ENCODE measurements at places on chromosomes 5 and 9. TPM values are rescaled to one million over a fixed set of nuclear protein-coding genes. Genes with fewer than 3 reads are reported as not detected.
A peak's percentile ranks its signal among the peaks of the same experiment; 100 is the strongest.

DNA sequence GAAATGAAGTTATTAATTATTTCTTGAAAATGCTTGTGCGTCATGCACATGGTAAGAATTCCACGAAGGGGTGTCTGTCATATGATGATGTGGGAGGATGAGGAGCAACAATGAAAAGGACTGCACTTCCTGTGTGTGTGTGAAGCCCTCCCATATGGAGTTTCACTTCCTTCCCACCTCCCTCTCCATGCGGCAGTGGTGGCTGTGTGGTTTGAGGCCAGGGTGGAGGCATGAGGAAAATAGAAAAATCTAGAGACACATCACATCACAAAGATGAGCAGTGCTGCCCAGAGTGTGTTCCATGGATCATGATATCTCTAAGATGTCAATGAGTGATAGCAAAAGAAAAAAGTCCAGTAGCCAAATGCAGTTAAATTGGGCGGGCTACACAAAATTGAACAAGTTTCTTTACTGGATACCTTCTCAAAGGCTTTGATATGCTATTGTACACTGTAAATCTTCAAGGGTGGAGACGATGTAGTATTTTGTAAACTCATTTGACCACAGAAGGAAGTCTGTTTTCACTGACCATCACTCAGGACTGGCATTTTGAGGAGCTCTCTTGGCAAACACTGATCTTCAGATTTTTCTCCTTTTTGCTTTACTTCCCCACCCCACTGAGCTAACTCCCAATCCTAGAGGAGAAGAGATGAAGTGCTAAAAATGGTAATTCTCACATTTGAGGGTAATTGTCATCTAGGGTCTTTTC, 55.7 kb upstream of the EQTN start:
- no peak for DNase-seq
- H3K27ac ChIP-seq, result no peak overlapping the region
- no peaks in the 10 kb centered on the region for H3K27me3 ChIP-seq
- no peak overlapping the region for H3K4me3 ChIP-seq

GRCh38 chr9:127116957-127117356, 5.5 kb downstream of the ANGPTL2 start:
- no peak overlapping the region for H3K27ac ChIP-seq
- no peak overlapping the region for H3K4me3 ChIP-seq
- H3K4me1 ChIP-seq, result peaks cover 15% of the 10 kb centered on the region
- H3K27me3 ChIP-seq, result peaks cover 39% of the 10 kb centered on the region
- no peak for DNase-seq

GRCh38 chr5:110514030-110514429, 212.4 kb downstream of the TMEM232 start:
- no peaks in the 10 kb centered on the region for H3K4me1 ChIP-seq
- DNase-seq, result no peak
- no peaks in the 10 kb centered on the region for H3K36me3 ChIP-seq
- no peak overlapping the region for H3K4me3 ChIP-seq
- no peak overlapping the region for H3K27ac ChIP-seq

The IL4 gene
- 1.2 TPM for total RNA-seq

GRCh38 chr9:110115341-110115820, 92.6 kb downstream of the C9orf152 start:
- no peaks in the 10 kb centered on the region for H3K4me1 ChIP-seq
- no peak for DNase-seq
- H3K27me3 ChIP-seq, result no peaks in the 10 kb centered on the region
- no peak overlapping the region for H3K4me3 ChIP-seq
- peaks cover 5% of the 10 kb centered on the region for H3K36me3 ChIP-seq

- H3K4me3 ChIP-seq, result no peak overlapping the region
- H3K36me3 ChIP-seq, result no peaks in the 10 kb centered on the region
- H3K27ac ChIP-seq, result no peak overlapping the region
- no peaks in the 10 kb centered on the region for H3K27me3 ChIP-seq
- no peak for DNase-seq
- peaks cover 6% of the 10 kb centered on the region for H3K4me1 ChIP-seq
Observed at GRCh38 chr5:6783787-6784186, 70.6 kb downstream of the TENT4A start.

DNA sequence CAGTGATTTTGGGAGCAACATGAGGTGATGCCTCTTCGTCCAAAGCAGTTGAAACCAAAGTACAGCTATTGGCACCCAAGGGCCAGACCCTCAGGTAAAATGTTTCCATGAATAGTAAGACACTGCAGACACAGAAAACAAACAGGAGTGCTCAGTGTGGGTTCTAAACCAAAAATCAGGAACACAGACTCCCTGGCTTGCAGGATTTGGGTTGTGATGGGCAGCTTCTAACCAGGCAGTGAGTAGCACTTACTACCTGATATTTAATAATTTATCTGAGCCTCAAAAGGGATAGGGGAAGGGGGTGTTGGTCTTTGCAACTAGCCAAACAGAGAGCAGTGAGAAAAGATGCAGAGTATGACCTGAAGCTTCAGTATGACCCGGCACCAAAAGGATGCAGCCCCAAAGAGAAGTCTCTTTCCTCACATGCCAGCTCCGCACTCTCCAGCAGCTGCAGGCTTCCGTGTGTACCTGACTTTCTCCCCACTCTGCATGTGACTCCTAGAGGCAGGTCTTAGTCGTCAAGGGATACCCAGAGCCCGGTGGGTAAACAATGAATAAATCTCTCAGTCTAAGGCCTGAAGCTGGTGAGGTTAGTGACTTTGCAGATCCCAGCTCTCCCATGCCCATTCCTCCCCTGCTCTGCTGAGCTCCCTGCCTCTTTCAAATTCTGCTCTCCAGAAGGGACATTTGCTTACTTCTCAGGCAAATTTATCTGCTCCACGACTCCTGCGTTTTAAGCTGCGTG, 105.4 kb upstream of the SPOCK1 start:
- H3K27me3 ChIP-seq, result peaks cover 32% of the 10 kb centered on the region
- no peaks in the 10 kb centered on the region for H3K4me1 ChIP-seq
- H3K4me3 ChIP-seq, result no peak overlapping the region
- DNase-seq, result no peak
- no peak overlapping the region for H3K27ac ChIP-seq
- H3K36me3 ChIP-seq, result no peaks in the 10 kb centered on the region

GRCh38 chr5:142864290-142865260, 94.4 kb downstream of the ARHGAP26 start:
- no peaks in the 10 kb centered on the region for H3K27me3 ChIP-seq
- DNase-seq, result no peak
- H3K4me1 ChIP-seq, result peaks cover 53% of the 10 kb centered on the region
- H3K4me3 ChIP-seq, result peak overlapping the region; percentile 30
- peak overlapping the region; percentile 39 for H3K27ac ChIP-seq
- no peaks in the 10 kb centered on the region for H3K36me3 ChIP-seq

- H3K4me1 ChIP-seq, result no peaks in the 10 kb centered on the region
- H3K27me3 ChIP-seq, result no peaks in the 10 kb centered on the region
- no peak overlapping the region for H3K27ac ChIP-seq
- no peak overlapping the region for H3K4me3 ChIP-seq
- DNase-seq, result no peak
Observed at GRCh38 chr5:167442922-167443321, 848.5 kb upstream of the WWC1 start.

DNA sequence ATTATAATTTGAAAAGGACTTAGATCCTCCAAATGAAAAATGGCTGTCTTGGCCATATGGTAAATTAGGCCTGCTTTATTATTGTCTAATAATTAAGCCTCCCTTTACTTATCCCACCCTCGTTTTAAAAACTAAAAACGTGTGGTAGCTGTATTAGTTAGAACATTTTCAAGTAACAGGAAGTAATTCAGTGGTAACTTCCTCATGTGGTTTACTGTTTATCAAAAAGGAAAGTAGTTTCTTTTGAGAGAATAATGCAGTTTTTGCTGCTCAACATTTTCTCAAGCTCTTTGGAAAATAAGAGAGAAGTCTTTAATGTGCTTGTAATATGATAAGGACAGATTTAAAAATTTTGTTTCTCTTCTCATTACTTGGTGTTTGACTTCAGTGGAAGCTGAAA, 26.0 kb downstream of the ZCCHC7 start:
- no peaks in the 10 kb centered on the region for H3K27me3 ChIP-seq
- no peak for DNase-seq
- peak overlapping the region; percentile 61 for H3K4me3 ChIP-seq
- peaks cover 39% of the 10 kb centered on the region for H3K4me1 ChIP-seq

The SLC46A2 gene
- total RNA-seq, result not detected

- H3K4me3 ChIP-seq, result no peak overlapping the region
- no peaks in the 10 kb centered on the region for H3K4me1 ChIP-seq
- no peak for DNase-seq
- no peak overlapping the region for H3K27ac ChIP-seq
- no peaks in the 10 kb centered on the region for H3K36me3 ChIP-seq
Observed at GRCh38 chr5:103036601-103037000, 83.3 kb downstream of the GIN1 start.

The EGFLAM gene
- not detected for total RNA-seq

GRCh38 chr5:1918488-1919208, 35.9 kb upstream of the IRX4 start:
- DNase-seq, result no peak
- H3K27me3 ChIP-seq, result no peaks in the 10 kb centered on the region
- H3K4me3 ChIP-seq, result no peak overlapping the region
- H3K4me1 ChIP-seq, result no peaks in the 10 kb centered on the region
- H3K27ac ChIP-seq, result no peak overlapping the region
- H3K36me3 ChIP-seq, result no peaks in the 10 kb centered on the region

- H3K27ac ChIP-seq, result peak overlapping the region; percentile 63
- peak overlapping the region; percentile 65 for H3K4me3 ChIP-seq
- H3K4me1 ChIP-seq, result peaks cover 46% of the 10 kb centered on the region
Observed at GRCh38 chr9:109401169-109401989, 80.5 kb upstream of the EPB41L4B start.

The CAMK2A gene
- not detected for total RNA-seq

DNA sequence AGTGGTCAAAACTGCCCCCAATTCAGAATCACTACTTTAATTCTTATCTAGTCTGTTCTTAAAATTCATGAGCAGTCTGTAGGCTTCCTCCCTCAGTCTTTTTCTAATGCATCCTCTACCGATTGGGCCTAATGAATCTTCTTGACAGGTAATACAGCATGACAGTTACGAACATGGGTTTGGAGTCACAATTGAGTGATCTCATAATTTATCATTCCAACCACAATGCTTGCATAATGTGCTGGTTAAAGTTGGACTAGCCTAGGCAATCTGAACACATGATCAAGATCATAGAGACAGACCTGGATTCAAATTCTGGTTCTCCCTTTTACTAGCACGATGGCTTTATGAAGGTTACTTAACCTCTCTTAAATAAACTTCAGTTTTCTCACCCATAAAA, 33.1 kb upstream of the SETD9 start:
- H3K4me1 ChIP-seq, result peaks cover 10% of the 10 kb centered on the region
- H3K27ac ChIP-seq, result no peak overlapping the region
- H3K36me3 ChIP-seq, result peaks cover 32% of the 10 kb centered on the region
- DNase-seq, result no peak

DNA sequence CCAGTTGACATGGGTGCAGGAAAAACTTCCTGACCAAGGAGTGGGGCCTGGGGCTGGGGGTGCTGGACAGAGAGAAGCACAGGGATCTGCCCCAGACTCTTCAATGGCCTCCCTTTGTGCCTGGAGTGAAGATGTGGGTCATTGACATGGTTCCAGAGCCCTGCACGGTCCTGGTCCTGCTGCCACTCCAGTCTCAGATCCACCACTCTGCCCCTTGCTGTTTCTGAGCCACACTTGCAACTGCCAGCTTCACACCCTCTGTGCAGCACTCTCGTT, 10.1 kb downstream of the PIP5K1B start:
- peaks cover 57% of the 10 kb centered on the region for H3K27me3 ChIP-seq
- no peaks in the 10 kb centered on the region for H3K36me3 ChIP-seq
- no peak for DNase-seq
- no peak overlapping the region for H3K4me3 ChIP-seq

DNA sequence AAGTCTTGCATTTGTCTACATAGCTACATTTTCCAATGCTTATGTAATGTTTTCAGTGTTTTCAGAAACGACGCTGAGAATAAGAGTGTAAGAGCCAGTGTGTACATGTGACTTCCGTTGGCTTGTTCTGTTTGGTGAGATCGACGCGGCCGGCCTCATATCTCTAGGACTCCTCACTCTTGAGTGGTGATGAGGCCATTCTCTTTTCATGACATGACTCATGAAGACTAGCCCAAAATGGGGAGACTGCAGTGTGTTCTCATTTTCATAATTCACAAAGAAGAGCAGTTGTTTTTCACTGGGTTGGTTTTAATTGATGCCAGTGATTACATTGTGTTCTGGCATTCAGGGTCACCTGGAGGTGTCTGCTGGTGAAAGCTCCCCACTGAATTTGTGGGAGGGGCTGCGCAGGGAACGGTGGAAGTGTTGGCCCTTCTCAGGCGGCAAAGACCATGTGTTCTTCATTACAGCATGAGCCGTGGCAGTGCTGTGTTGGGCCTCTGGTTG, 131.5 kb upstream of the OTULINL start:
- H3K4me3 ChIP-seq, result no peak overlapping the region
- H3K4me1 ChIP-seq, result peaks cover 18% of the 10 kb centered on the region
- peak overlapping the region; percentile 16 for H3K27ac ChIP-seq
- peak; percentile 18 for DNase-seq

DNA sequence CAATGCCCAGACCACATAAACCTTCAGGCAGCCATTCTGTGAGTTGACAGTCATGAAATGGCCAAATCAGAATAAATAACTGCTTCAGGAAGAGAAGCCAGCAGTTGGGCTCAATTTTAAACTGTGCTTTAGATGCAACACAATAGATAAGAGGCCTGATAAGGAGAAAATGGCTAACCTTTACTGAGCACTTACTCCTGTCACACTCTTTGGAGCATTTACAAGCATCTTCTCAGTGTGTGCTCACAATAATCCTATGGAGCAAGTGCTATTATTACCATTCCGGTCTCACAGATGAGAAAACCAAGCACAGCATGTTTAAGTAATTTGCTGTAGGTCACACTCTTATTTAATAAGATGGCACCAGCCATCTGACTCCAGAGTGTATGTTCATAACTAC, 11.5 kb upstream of the SH3RF2 start:
- DNase-seq, result no peak
- H3K27me3 ChIP-seq, result peaks cover 13% of the 10 kb centered on the region
- no peak overlapping the region for H3K27ac ChIP-seq
- H3K4me3 ChIP-seq, result no peak overlapping the region
- H3K4me1 ChIP-seq, result no peaks in the 10 kb centered on the region
- H3K36me3 ChIP-seq, result no peaks in the 10 kb centered on the region

GRCh38 chr9:71183251-71183650, 61.8 kb upstream of the TRPM3 start:
- no peak overlapping the region for H3K4me3 ChIP-seq
- no peak for DNase-seq
- H3K4me1 ChIP-seq, result no peaks in the 10 kb centered on the region
- no peak overlapping the region for H3K27ac ChIP-seq
- no peaks in the 10 kb centered on the region for H3K36me3 ChIP-seq
- H3K27me3 ChIP-seq, result no peaks in the 10 kb centered on the region

The CCL28 gene
- total RNA-seq, result 15.2 TPM

GRCh38 chr9:37653385-37653784, 2.6 kb downstream of the FRMPD1 start:
- H3K4me1 ChIP-seq, result no peaks in the 10 kb centered on the region
- DNase-seq, result no peak
- H3K27me3 ChIP-seq, result peaks cover 86% of the 10 kb centered on the region
- H3K27ac ChIP-seq, result no peak overlapping the region
- H3K4me3 ChIP-seq, result no peak overlapping the region
- H3K36me3 ChIP-seq, result peaks cover 1% of the 10 kb centered on the region

Data from activated T-cell treated with anti-CD3 and anti-CD28 coated beads, Interleukin-2, amount 50 U/mL, for 72 hours (primary cell).